ENCODE measurements at places on chromosomes 5 and 9.

DNA sequence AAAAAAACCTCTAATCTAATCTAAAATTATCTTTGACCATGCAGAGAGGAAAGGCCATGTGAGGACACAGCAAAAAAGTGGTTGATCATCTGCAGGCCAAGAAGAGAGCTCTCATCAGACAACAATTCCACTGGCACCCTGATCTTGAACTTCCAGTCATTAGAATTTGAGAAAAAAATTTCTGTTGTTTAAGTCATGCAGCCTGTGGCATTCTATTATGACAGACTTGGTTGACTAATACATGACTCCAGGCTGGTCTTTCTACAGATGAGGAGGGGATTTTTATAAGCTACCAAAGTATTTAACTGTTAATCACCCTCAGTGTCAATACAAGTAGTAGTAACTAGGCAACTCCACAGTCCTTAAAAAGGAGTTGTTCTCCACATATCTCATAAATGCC, 358.5 kb upstream of the RGMB start:
- H3K4me3 ChIP-seq = no peak overlapping the region
- no peaks in the 10 kb centered on the region for H3K27me3 ChIP-seq
- H3K27ac ChIP-seq = no peak overlapping the region
- H3K36me3 ChIP-seq = no peaks in the 10 kb centered on the region
- H3K4me1 ChIP-seq = no peaks in the 10 kb centered on the region
- DNase-seq = no peak

DNA sequence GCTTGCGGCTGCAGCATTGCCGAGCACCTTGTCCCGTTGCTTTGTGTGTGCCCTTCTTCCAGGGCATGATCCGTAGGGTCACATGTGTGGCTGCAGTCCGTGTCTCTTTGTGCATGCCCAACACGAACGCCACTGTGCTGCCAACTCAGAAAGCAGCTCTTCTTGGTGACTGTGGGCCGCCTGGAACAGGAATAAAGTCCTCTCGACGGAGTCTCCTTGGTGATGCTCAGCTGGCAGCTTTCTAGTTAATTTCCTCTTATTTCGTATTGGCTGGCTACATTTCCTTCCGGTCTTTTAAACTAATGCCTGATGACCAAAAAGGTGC, 5.8 kb downstream of the EXOC3 start:
- H3K27me3 ChIP-seq = no peaks in the 10 kb centered on the region
- no peak for DNase-seq
- H3K4me3 ChIP-seq = no peak overlapping the region
- peaks cover 6% of the 10 kb centered on the region for H3K4me1 ChIP-seq

GRCh38 chr9:70079417-70080037, 35.9 kb downstream of the MAMDC2 start:
- H3K36me3 ChIP-seq = no peaks in the 10 kb centered on the region
- H3K27me3 ChIP-seq = no peaks in the 10 kb centered on the region
- H3K4me1 ChIP-seq = no peaks in the 10 kb centered on the region
- DNase-seq = no peak
- no peak overlapping the region for H3K4me3 ChIP-seq

GRCh38 chr5:84069608-84070179, 315.0 kb downstream of the EDIL3 start:
- H3K27ac ChIP-seq = no peak overlapping the region
- H3K4me1 ChIP-seq = no peaks in the 10 kb centered on the region
- DNase-seq = no peak
- no peaks in the 10 kb centered on the region for H3K36me3 ChIP-seq
- no peaks in the 10 kb centered on the region for H3K27me3 ChIP-seq
- H3K4me3 ChIP-seq = no peak overlapping the region

GRCh38 chr5:77218263-77218662, 7.8 kb downstream of the PDE8B start:
- no peak for DNase-seq
- no peak overlapping the region for H3K27ac ChIP-seq
- no peaks in the 10 kb centered on the region for H3K36me3 ChIP-seq
- no peak overlapping the region for H3K4me3 ChIP-seq

DNA sequence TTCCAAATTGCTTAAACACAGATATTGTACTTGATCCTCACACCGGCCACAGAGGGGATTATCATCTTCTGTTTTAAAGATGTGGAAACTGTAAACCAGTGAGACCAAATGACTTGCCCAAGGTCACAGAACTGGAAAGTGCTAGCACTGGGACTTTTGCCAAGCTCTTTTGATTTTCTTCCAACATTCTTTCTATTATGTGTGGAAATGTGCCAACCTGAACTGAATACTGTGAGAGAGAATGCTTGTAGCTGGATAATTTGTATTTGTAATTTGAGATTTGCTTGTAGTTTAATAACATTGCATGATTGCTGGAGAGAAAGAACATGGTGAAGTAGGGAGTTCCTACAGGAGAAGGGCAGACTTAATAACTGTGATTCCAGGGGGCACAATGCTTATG, 977.9 kb upstream of the NUDT12 start:
- H3K27me3 ChIP-seq = no peaks in the 10 kb centered on the region
- no peak for DNase-seq
- no peak overlapping the region for H3K4me3 ChIP-seq
- H3K36me3 ChIP-seq = no peaks in the 10 kb centered on the region
- H3K4me1 ChIP-seq = no peaks in the 10 kb centered on the region

DNA sequence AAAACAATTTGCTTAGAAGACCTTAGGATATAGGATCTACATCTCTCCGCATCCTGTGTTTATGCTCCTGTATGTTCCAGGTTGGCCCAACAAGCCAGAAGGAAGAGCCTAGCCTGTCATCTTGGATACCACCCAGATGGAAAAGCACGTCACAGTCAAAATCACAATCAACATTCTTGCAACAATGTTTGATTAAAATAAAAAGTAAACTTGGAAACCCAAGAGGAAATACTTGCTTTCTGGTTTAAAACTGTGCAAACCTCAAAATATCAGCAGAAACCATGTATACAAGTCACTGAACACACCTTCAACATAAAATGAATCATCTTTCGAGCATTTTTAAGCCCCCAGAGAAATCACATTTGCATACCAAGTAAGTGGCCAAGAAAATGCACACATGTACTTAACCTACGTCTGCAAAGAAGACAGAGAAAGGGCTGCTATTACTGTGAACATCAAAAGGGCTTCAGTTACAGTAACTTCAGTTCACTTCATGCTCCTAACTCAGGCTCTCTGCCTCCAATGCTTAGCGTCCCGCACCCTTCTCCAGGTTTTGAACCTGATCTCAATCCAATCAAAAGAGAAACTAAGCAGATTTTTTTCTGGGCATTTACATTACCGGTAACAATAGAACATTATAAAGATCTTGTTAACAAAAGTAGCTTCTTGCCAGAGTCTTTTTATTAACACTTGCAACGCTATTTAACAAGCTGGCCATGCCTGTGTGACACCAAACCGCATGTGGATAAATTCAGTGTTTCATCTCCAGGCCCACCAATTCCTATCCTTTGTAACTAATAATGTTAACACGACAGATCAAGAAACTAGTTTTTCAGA, 1.3 kb downstream of the ENC1 start:
- no peaks in the 10 kb centered on the region for H3K27me3 ChIP-seq
- H3K4me3 ChIP-seq = peak overlapping the region; percentile 75
- H3K36me3 ChIP-seq = no peaks in the 10 kb centered on the region
- DNase-seq = no peak
- H3K27ac ChIP-seq = no peak overlapping the region
- no peaks in the 10 kb centered on the region for H3K4me1 ChIP-seq

DNA sequence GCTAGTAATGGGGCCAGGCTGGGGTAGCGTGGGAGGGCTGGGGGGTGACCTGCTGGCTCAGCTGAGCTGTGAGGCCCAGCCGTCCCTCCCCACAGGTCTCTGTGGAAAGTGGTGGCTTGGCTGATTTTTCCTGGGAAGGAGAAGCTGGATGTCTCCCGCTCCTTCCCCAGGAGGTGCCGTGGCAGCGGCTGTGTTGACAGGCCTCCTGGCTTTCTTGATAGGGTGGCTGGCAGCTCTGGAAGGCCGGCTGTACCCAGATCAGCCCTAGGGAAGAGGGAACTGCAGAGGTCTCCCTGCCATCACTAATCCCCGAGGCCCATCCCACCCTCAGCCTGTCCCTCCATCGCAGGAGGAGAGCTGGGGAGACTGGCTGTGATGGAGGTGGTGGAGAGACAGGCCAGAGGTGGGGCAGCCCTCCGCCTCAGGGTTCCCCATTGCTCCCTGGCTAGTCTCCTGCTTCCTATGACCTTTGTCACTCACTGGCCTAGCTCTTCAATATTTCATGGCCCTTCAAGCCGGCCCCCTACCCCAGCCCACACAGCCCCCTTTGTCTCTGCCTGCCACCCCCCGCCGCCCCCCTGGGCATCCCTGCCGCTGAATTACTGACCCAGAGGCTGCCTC, 6.8 kb downstream of the CXXC5 start:
- H3K27me3 ChIP-seq = peaks cover 24% of the 10 kb centered on the region
- no peak overlapping the region for H3K4me3 ChIP-seq
- no peak overlapping the region for H3K27ac ChIP-seq
- no peak for DNase-seq
- H3K36me3 ChIP-seq = no peaks in the 10 kb centered on the region

DNA sequence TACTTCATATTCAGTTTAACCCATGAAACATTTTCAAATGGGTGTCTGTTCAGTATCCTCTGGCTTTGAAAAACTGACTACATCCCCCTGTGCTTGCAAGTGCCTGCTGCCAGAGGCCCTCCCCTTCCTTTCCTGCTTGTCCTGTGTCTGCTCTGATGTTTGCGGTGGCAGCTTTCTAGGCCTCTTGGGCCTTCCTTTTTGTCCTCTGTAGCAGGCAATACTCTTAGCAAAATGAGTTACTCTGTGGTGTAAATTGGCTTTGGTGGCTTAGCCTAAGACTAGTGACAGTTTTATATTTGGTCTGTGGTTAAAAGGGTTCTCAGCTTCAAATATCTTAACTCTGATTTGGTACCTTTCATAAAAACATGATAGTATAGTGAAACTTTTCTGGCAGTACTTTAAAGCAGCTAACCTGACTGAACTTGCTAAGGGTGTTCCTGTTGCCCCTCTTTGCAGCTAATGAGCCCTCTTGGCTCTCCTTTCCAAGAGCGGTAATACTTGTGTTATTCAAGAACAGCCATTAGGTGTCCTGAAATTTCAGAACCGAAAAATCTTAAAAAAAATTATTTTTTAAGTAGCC, 76.6 kb downstream of the GOLM1 start:
- no peaks in the 10 kb centered on the region for H3K27me3 ChIP-seq
- H3K4me1 ChIP-seq = no peaks in the 10 kb centered on the region
- H3K27ac ChIP-seq = no peak overlapping the region

GRCh38 chr5:118984602-118985001, 3.7 kb downstream of the DTWD2 start:
- DNase-seq = no peak
- H3K27ac ChIP-seq = no peak overlapping the region
- no peaks in the 10 kb centered on the region for H3K4me1 ChIP-seq
- no peaks in the 10 kb centered on the region for H3K27me3 ChIP-seq
- no peaks in the 10 kb centered on the region for H3K36me3 ChIP-seq

- no peaks in the 10 kb centered on the region for H3K4me1 ChIP-seq
- no peak for DNase-seq
These were observed 84.6 kb downstream of the STARD4 start for GRCh38 chr5:111427762-111428161.

DNA sequence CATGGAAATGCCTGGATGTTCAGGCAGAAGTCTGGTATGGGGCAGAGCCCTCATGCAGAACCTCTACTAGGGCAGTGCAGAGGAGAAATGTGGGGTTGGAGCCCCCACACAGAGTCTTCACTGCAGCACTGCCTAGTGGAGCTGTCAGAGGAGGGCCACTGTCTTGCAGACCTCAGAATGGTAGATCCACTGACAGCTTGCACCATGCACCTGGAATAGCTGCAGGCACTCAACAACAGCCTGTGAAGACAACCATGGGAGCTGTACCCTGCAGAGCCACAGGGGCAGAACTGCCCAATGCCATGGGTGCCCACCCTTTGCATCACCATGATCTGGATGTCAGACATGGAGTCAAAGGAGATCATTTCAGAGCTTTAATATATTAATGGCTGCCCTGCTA, 36.9 kb downstream of the TRIP13 start:
- H3K4me1 ChIP-seq = peaks cover 11% of the 10 kb centered on the region
- H3K27ac ChIP-seq = no peak overlapping the region

DNA sequence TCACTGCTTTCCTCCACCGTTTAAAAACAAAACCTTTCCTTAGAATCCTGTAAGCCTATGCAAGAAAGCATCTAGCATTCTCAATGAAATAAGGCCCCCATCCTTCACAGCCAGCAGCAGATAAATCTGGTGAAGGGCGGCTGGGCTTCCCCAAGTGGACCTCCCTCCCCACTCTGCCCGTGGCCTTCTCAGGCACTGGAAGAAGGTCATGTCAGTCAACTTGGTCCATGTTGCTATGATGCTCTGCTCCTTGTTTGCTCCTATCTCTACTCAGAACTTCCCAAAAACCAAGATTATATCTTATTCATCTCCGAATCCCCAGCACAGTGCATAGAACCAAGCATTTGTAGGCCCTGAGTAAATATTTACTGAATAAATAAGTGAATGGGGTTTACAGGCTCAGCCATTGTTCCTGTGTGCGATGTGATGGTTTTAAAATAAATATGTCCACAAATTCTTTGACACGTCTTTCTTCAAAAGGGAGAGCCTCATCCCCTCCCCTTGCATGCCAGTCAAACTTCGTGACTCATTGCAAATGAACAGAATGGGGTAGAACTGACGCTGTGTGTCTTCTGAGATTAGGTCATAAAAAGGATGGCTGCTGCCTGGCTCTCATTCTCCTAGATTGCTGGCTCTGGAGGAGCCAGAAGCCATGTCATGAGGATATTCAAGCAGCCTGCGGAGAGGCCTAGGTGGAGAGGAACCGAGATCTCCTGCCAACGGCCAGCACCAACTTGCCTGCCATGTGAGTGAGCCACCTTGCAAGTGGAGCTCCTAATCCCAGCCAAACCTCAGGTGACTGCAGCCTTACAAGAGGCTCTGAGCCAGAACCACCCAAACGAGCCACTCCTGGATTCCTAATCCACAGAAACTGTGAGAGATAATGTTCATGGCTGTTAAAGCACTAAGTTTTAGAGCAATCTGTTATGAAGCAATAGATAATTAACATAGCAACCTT, 70.5 kb downstream of the MED27 start:
- H3K4me1 ChIP-seq = no peaks in the 10 kb centered on the region
- no peaks in the 10 kb centered on the region for H3K27me3 ChIP-seq
- DNase-seq = no peak
- no peak overlapping the region for H3K27ac ChIP-seq
- H3K36me3 ChIP-seq = peaks cover 16% of the 10 kb centered on the region

- H3K4me3 ChIP-seq = no peak overlapping the region
- DNase-seq = no peak
These were observed 26.3 kb downstream of the SLC44A1 start for GRCh38 chr9:105270711-105271110.

- H3K27ac ChIP-seq = no peak overlapping the region
- H3K27me3 ChIP-seq = peaks cover 3% of the 10 kb centered on the region
- H3K4me3 ChIP-seq = no peak overlapping the region
- no peak for DNase-seq
These were observed 74.2 kb upstream of the GRAMD2B start for GRCh38 chr5:126348855-126349635.

- no peak overlapping the region for H3K4me3 ChIP-seq
- H3K36me3 ChIP-seq = no peaks in the 10 kb centered on the region
- H3K27me3 ChIP-seq = peaks cover 11% of the 10 kb centered on the region
- peaks cover 5% of the 10 kb centered on the region for H3K4me1 ChIP-seq
These were observed 2.9 kb upstream of the ABLIM3 start for GRCh38 chr5:149138182-149138923.

GRCh38 chr5:24598956-24599355, 45.8 kb downstream of the CDH10 start:
- no peak overlapping the region for H3K4me3 ChIP-seq
- no peaks in the 10 kb centered on the region for H3K36me3 ChIP-seq
- H3K4me1 ChIP-seq = no peaks in the 10 kb centered on the region
- no peak overlapping the region for H3K27ac ChIP-seq
- DNase-seq = no peak
- no peaks in the 10 kb centered on the region for H3K27me3 ChIP-seq
